Type B pancreatic cell (in vitro differentiated cells): ENCODE measurements at places on chromosomes 12 and 14.
A peak's percentile ranks its signal among the peaks of the same experiment; 100 is the strongest.

DNA sequence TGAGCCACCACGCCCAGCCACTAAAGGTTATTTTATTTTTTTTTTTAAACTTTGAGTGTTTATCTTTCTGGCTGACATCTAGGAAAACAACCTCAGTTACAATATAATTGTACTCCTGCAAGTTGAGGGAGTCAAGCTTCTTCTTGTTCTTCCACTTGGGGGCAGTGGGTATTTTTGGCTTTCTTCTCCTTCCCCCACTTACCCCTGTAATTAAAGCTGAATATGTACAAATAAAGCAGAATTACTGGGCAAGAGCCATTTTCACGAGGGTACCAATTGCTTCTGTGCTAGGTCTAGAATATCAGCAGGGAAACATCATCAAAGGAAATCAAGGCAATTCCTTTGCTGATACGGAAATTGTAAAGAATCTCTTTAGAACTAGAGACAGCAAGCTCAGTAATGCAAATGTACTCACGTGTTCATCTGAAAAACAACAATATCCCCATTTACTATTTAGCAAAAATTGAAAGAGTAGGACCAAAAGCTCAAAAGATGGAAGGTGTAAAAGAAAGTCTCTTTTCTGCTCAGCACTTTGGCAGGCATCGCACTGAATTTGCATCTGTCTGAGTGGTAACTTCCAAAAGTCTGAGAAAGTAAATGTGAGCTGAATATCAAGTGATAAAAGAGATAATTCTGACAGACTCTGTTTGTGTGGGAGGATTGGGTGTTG, 72.8 kb downstream of the TAOK3 start:
- no peak for DNase-seq
- H3K4me1 ChIP-seq: no peaks in the 10 kb centered on the region
- no peaks in the 10 kb centered on the region for H3K27me3 ChIP-seq
- no peak overlapping the region for H3K4me3 ChIP-seq

GRCh38 chr12:105057174-105057573, 27.1 kb downstream of the ALDH1L2 start:
- peaks cover 8% of the 10 kb centered on the region for H3K36me3 ChIP-seq
- no peak overlapping the region for H3K4me3 ChIP-seq
- no peak overlapping the region for H3K27ac ChIP-seq
- peaks cover 4% of the 10 kb centered on the region for H3K4me1 ChIP-seq

DNA sequence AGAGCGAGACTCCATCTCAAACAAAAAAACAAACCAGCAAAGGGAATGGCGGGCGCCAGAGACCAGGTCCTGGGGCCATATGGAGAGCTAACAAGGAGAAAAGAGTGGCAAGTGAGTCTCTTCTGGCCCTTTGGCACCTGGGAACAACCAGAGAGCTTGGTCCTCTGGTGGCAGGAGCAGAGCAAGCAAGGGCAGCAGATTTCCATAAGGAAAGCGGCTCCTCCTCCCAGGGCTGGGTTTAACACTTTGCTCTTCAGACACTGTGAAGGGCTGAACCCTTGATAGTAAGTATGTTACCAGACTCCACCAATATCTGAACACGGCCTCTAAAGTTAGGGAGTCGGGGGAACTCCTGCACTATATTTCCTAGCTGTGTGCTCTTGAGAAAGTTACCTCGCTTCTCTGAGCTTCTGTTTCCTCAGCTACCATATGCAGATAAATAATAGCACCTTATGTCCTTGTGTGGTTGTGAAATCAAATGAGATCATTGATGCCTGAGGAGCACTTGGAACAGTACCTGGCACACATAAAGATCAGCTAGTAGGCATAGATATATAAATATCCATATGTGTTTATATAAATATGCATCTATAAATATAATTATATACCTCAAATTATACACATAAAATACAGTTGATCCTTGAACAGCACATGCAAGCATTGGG, 33.4 kb upstream of the PLEKHG6 start:
- H3K4me3 ChIP-seq: peak overlapping the region; percentile 69
- no peaks in the 10 kb centered on the region for H3K36me3 ChIP-seq
- H3K4me1 ChIP-seq: peaks cover 30% of the 10 kb centered on the region
- peaks cover 15% of the 10 kb centered on the region for H3K27me3 ChIP-seq
- peak overlapping the region; percentile 100 for H3K27ac ChIP-seq

- H3K4me1 ChIP-seq: peaks cover 22% of the 10 kb centered on the region
- peaks cover 21% of the 10 kb centered on the region for H3K36me3 ChIP-seq
- DNase-seq: no peak
Observed at GRCh38 chr12:123242116-123242904, 9.1 kb downstream of the MTRFR start.

- peaks cover 8% of the 10 kb centered on the region for H3K27me3 ChIP-seq
Observed at GRCh38 chr12:5272018-5272785, 159.7 kb upstream of the NTF3 start.

- H3K27me3 ChIP-seq: no peaks in the 10 kb centered on the region
- H3K36me3 ChIP-seq: peaks cover 28% of the 10 kb centered on the region
- DNase-seq: no peak
- H3K4me1 ChIP-seq: peaks cover 6% of the 10 kb centered on the region
- no peak overlapping the region for H3K4me3 ChIP-seq
- H3K27ac ChIP-seq: no peak overlapping the region
Observed at GRCh38 chr12:108677381-108677780, 43.7 kb upstream of the SELPLG start.

DNA sequence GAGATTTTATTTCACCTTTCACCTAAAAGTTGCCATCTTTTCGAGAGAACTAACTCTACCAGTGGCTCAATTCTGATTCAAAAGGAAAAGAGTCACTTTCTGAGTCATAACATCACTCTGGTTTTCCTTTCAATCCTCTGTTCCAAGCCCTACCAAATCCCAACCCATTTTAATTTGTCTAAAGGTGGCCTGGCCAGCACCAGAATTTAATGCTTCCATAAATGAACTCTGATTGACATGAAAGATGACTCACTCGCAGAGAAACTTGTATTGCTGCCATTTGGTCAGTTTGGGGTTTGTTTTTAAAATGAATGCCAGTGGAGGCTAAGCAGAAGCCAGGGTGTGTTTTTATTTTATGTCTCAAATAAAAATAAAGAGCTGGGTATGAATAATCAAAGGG, 117.4 kb upstream of the SOX5 start:
- H3K4me3 ChIP-seq: no peak overlapping the region
- H3K27me3 ChIP-seq: no peaks in the 10 kb centered on the region
- H3K27ac ChIP-seq: no peak overlapping the region
- H3K36me3 ChIP-seq: no peaks in the 10 kb centered on the region

- DNase-seq: no peak
- peaks cover 11% of the 10 kb centered on the region for H3K4me1 ChIP-seq
- H3K27me3 ChIP-seq: peaks cover 39% of the 10 kb centered on the region
- H3K4me3 ChIP-seq: no peak overlapping the region
- no peaks in the 10 kb centered on the region for H3K36me3 ChIP-seq
Observed at GRCh38 chr12:3964439-3964838, 91.2 kb upstream of the PARP11 start.
